ENCODE measurements at places on chromosomes 16 and 17.

GRCh38 chr17:29575511-29576213, 7.2 kb downstream of the TP53I13 start:
- no peak for DNase-seq

DNA sequence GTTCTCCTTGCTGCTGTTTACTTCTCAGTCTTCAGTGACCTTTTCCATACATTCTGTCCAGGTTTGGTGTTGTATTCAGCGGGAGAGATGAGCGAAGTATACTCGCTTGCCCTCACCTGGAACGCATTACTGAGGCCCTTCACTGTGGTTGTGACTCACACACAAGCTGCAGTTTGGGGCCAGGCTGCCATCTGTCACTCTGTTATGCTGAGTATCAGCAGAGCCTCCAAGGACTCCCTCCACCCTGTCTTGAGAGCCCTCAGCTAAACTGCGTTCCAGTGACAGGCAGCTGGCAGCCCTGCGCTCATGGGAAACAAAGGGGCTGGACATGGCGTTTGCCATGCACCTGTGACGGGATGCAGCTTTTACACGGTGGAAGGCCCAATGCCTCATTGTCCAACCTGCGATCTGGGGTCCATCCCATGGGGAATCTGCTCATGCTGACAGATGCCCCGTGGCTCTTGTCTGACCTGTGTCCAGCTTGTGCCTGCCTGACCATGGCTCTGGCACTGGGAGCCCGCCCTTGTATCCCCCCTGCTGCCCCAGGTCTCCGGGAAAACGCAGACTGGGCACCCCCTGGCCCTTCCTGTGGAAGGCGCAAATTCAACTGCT, 6.5 kb upstream of the ZNF778 start:
- no peak for DNase-seq

- DNase-seq = no peak
Measured at GRCh38 chr17:74729368-74729767, 7.7 kb upstream of the RAB37 start.

DNA sequence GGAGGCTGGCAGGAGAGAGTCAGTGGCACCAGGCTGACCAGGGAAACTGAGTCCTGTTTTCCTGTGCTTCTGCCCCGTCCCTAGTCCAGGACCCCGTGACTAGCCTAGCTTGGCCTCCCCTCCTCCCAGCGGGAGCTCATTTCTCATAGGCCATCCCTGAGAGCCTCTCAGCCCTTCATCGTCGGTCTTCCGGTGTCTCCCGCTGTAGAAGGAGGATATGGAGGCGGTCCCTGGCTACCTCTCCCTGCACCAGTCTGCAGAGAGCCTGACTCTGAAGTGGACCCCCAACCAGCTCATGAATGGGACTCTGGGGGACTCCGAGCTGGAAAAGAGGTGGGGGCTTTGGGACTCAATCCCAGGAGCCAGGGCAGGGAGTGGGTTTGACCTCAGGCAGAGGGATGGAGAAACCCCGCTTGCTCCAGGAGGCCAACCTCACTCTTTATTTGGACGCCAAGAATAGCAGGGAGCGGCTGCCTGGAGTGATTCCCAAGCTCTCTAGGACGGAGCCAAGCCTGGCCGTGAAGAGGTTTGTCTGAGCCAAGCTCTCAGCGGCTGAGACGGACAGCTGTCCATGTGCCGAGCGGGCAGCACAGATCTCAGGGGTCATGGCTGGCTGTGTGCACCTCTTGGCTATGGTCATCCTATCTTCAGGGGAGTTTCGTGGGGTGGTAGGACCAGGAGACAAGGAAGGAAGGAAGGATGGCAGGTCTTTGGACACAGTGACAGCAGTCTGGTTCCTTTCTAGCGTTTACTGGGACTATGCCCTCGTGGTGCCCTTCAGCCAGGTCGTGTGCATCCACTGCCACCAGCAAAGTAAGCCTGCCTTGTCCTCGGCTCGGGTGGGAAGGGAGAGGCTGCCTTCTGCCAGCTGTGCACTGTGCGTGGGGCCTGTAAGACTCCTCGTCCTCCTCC, 26.8 kb downstream of the SGSM2 start:
- no peak for DNase-seq

- DNase-seq = no peak
Measured at GRCh38 chr17:3998436-3998835, 34.2 kb upstream of the ATP2A3 start.

DNA sequence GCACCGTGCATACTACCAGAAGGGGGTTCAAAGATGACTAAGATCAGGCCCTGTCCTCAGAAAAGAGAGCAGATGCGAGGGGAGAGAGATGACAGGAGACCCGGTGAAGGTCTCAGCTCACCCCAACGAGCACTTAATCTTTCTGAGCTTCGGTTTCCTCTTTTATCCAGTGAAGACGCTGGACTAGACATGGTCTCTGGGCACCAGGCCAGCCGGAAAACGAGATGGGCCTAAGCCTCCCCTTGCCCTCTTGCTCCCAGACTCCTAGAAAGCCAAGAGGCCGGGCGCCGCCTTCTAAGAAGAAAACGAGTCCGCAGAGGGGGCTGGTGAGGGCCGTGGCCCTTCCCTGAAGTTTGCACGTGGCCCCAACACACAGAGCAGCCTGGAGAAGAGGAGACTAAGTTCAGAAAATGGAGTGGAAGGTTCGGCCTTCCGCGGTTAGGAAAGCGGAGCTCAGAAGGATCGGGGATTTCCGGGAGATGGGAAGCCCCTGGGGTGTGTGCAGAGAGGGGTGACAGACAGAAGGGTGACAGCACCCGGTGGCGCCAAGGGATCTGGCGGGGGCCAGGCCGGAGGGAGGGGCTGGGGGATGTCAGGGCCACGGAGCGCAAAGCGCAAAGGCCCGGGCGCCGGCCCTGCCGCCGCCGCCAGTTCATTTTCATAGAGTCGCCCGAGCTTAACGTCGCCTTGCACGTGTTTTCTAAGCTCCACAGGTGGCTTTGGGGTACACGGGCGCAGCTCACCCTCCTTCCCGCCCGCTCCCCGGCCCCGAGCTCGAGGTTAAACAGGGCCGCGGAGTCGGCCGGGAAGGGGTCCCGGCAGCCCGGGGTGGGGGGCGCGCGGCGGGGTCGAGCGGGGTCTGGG, 42.1 kb upstream of the BHLHA9 start:
- DNase-seq = peak; percentile 43

DNA sequence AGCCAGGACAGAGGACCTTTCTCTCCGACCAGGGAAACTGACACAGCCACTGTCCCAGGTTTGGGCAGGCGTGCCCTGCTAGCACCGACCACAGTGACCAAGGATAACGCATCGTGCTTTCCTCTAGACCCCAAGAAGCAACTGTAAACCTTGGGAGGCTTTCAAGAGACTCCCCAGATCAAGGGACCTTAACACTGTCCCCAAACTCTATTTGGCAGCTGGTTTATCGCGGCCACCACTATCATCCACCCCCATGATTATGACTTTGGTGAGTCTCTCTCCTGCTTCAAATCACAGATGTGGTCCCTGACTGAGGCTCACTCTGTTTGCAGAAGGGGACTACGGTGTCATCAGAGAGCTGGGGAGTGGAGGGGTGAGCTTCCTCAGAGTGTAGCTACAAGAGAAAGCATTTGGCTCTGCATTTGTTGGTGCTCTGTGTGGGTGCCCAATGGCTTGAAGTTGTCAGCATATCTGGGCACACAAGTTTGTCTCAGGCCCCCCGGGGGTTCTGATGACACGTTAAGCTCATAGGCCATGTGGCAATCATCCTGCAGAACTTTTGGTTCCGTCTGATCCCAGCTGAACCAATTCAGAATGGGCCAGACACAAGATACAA, 408.0 kb downstream of the SLC39A11 start:
- DNase-seq = no peak

GRCh38 chr17:10600571-10600970, 51.1 kb upstream of the MYH2 start:
- DNase-seq = no peak

- DNase-seq = no peak
Measured at GRCh38 chr17:81245024-81245664, 6.0 kb downstream of the NDUFAF8 start.

DNA sequence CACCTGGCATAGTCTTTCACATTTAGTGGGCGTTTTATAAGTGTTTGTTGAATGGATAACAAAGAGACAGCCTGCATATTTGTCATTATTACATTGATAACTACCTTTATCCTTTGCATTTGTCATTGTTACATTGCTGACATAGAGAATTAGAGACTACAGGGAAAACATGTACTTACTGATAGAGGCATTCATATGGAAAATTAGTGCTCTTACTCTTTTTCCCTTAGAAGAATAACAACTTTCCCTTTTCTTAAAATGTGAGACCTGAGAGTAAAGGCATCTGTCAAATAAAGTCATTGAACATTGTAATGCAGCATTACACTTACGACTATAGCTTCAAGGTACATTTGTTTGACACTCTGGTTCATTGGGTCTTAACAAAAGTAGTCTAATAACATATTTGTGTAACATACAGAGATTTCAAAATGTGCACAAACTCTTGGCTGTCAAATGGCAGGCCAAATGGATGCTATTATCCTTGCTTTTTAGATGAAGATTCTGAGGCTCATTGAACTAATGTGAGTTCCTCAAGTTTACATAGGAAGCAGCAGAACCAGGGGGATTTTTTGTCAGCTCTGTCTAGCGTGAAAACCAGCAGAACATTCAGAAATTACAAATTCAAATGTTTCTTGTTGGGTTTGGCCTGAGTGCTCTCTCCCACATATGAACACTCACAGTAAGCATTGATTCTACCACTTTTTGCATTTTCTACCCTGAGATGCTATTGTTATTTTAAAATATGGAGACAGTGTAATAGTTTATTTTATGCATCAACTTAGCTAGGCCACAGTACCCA, 28.5 kb downstream of the SMIM36 start:
- DNase-seq = no peak

DNA sequence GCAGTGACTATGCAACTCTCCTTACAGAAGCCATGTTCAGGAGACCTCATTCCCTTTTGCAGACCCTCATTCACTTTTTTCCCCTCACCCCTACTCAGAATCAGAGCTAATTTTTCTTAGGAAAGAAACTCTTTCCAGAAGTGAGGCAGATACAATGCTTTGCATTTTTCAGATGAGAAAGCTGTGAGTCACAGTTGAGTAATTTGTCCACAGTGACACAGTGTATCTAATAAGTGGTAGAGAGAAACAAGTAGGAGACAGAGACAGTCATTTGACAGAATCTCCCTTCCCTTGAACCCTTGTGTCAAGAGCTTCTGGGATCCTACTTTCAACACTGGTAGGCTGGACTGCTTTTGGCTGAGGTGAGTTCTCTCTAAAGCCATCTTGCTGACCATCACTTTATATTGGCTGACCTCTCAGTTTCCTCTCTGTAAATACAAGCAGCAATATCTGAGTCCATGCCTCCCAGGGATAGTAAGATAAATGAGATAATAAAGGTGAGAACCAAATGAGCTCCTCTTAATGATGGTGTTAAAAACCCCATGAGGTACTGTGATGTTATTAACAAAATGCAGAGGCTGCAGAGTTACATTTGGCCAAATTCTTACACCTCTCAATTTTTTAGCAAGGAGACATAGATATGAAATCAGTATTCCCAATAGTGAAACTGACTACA, 130.8 kb downstream of the CA10 start:
- DNase-seq = no peak

DNA sequence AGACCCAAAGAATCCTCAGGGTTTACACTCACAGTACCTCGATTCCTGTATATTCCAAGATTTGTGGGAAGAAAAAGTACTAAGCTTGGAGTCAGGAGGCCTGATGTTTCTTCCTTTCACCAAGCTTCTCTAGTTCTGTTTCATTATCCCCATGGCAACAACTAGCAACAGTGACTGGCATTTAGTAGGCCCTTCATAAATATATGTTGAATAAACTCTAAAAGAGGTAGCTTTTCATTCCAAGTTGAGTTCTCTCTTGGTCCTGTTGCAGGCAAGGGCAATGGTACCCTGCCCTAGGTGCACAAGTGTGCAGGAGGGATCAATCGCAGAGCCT, 527 bp upstream of the UBE2Z start:
- DNase-seq = no peak

DNA sequence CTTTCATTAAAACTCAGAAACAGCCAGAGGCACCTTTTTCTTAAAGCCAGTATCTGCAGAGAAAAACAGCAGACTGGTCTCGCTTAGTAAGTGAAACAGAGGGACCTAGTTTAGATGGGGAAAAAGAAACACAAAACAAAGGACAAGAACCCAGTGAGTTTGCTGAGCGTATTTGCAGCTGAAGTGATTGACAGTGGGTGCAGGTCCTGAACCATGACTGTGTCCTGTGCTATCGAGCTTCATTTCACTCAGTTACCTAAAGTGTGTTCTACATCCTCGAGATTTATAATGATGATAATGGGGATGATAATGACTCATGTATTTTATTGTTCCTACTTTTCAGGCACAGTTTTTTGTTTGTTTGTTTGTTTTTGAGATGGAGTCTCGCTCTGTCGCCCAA, 31.7 kb upstream of the WFIKKN2 start:
- DNase-seq = no peak

- no peak for DNase-seq
Measured at GRCh38 chr17:70366386-70366785, 197.1 kb downstream of the KCNJ2 start.

DNA sequence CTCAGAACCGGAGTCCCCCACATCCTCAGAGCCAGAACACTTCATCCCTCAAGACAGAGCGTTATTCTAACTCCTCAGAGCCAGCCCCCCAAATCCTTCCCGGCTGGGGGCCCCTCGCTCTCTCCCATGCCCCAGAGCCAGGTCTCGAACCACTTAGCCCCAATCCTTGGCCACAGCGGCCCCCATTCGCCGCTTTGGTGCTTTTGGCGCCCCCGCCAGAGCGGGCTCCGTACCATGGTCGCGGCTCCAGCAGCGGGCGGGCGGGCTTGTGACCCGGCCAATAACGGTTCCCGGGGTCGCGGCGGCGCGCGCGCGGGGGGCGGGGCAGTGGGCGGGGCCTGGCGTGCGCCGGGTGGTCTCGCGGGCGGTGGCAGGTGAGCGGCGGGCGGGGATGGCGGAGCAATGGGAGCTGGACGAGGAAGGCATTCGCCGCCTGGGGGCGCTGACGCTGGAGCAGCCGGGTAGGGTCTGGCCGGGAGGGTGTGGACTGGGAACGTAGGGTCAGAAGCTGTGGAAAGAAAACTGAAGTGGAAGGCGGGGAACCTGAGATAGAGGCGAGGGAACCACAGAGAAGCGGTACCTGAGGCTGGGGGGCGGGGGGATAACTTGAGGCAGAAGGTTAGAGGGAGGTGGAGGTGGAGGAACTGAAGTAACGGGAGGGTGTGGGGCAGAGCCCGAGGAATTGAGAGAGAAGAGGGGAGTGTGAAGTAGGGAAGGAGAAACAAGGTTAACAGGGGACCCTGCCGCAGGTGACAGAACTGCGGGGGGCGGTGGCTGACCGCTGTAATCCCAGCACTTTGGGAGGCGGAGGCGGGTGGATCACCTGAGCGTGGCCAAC, at the start of the genes KCTD19 and LRRC36:
TSS of gene KCTD19 (minus strand) at position 270 of the 838 bp plus-strand sequence. CDS start at position 236, 34 bp downstream.
TSS of gene LRRC36 (plus strand) at position 344 of the 838 bp plus-strand sequence. CDS start at position 392, 48 bp downstream.
- peak; percentile 62 for DNase-seq

All from CD4-positive, alpha-beta T cell treated with Interleukin-12 subunit alpha and Interleukin-12 subunit beta, for 1 hour (primary cell).